Activated CD8-positive, alpha-beta memory T cell treated with anti-CD3 and anti-CD28 coated beads, Interleukin-2, amount 50 U/mL, for 48 hours (primary cell): ENCODE measurements at places on chromosomes 7 and 10.

DNA sequence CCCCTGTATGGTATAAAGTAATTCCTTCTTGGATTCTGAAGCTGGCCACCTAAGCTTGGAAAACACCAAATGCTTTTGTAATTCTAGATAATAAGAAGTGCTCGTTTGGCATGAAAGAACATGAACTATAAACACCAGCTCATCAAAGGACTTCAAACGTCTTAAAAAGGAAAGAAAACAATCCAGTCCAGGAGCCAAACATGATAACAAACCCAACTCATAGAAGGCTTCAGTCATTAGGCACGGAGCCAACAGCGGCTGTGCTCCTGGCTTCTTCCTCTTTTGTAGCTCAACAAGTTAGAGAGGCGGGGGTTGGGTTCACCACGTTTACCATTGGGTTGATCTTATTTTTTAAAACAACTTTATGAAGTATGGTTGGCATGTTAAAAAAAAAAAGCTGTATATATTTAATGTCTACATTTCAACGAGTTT lies 56.4 kb upstream of the ECHDC3 start:
- DNase-seq: no peak

DNA sequence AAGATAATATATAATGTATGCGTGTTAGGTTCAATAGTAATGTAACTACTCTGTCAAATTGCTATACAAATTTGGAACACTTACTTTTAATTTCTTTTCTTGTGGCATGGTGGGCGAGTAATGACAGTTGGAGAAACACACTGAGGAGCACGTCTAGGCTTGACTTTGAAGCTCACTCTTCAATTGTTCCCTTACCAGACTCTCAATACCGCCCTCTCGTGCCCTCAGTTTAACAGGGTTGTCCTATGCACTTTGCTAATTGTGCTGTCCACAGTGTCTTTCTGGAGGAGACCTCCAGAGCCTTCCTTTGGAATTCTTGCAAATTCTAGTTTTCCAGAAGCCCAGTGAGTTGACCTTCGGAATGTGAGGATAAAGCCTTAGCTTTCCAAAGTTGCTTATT lies 107.2 kb upstream of the RELN start:
- DNase-seq: no peak

DNA sequence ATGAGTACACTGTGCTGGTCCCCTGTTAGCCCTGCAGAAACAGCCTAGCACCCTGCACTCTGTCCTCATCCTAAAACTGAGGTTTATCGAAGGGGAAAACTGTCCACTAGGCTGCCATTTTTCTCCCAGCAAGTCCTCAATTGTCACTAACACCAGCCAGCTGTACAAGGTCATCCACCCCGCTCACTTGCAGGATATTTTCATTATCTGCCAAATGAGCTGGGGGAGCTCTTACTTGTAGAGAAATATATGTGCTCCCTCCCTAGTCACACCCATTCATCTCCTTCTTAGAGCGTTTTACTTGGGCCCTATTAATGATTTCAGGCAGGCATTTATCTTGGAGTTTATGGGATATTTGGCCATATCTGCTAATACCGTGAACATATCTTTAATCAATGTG lies 413.5 kb upstream of the NFE2L3 start:
- no peak for DNase-seq

- no peak for DNase-seq
Observed at GRCh38 chr10:95567903-95568630, 6.9 kb upstream of the SORBS1 start.

GRCh38 chr10:55160655-55161283 lies 359.7 kb upstream of the PCDH15 start:
- DNase-seq: no peak

GRCh38 chr7:50270531-50271018 lies 33.9 kb upstream of the IKZF1 start:
- no peak for DNase-seq

- no peak for DNase-seq
Observed at GRCh38 chr10:17980846-17981565, 29.3 kb downstream of the SLC39A12 start.

DNA sequence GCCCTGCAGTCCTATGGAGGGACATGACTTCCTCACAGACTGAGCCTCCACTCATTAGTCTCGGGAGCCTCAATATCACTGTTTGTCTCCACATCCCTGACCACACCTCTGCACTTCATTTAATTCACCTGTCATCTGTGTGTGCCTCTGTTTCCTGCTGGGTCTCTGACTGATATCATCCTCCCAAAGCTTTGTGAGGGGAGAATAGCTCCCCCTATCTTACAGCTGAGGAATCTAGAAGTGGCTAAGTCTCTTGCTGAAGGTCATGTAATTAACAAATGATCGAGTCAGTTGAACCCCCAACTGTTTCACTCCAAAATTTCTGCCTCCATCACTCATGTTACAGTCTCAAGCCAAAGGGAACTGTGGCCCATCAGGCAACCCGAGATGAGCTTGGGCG lies 5.5 kb upstream of the CPXM2 start:
- DNase-seq: no peak

DNA sequence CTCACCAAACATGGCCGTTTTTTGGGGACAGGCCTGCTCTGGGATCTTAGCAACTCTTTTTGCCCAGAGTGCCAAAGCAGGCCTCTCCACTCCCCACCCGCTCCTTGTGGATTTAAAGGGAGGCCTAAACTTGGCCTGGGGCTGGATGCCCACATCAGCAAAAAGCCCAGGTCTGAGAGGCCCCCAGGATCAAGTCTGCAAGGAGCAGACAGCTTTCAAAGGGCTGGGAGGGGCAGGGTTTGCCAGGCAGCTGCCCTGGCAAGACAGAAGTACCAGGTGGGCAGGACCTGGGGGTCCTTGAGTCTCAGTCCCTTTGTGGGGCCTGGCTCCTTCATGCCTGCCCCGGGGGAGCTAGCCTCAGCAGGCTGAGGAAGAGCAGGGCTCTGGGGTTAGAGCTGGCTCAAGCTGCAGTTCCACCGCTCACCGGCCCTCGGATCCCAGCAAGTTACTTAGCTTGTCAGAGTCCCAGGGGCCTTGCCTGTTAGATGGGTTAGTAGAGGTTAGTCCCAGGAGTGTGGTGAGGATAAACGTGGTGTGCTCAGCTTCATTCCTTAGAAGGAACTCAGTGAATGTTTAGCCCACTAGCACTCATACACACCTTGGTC lies 56.2 kb downstream of the ARHGAP22 start:
- peak; percentile 39 for DNase-seq

DNA sequence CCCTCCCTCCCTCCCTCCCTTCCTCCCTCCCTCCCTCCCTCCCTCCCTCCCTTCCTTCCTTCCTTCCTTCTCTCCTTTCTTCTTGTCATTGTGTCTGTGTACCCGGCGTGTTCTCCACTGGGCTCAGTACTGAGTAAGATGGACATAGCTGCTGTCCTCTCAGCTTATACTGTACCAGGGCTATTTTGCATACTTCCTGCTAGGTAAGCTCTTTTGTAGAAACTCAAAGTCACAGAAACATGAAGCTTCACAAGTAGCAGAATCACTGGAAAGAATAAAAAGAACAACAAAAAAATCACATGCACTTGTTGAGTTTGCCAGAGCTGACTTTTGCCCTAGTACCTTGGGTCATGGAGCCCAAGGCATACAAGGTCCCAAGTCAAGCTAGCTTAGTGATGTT lies 125.7 kb downstream of the PLPP4 start:
- DNase-seq: no peak

DNA sequence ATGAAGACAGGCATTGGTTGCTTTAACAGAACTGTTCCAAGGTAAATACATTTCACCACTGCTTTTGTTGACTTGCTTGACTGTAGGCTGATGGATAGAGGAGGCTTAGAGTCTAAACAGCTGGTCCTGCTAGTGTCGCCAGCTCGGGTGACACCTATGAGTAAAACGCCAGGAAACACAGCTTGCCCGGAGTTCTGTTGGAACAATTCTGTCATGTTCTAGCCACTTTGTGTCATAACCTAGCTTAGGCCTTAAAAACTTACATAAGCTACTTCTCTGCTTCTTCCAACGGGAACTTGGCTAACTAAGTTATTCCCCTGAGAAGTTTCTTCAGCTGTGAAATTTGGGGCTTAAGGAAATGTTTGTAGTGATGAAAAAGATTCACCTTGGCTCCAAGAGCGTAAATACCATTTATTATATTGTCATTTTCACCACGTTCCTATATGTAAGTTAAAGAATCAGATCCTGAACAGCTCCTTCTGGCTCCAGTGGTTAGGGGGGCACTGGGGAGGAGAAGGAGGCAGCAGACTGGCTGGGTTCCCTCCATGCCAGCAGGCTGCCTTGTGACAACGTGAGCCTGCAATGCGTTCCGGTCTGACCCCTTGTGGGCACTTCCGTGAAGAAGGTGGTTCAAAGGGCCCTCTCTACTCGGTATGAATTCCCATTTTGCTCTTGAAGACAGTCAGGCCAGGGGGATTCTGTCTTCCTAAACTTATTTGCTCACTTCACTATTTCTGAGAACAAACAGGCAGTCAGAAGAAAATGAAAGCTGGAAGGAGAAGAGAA lies 253.2 kb downstream of the BMPER start:
- DNase-seq: no peak

GRCh38 chr10:15035385-15036301 lies 8.1 kb upstream of the OLAH start:
- no peak for DNase-seq

GRCh38 chr7:49172639-49173038 lies 248.3 kb downstream of the CDC14C start:
- no peak for DNase-seq

- no peak for DNase-seq
Observed at GRCh38 chr7:80783678-80784327, 135.0 kb downstream of the SEMA3C start.

DNA sequence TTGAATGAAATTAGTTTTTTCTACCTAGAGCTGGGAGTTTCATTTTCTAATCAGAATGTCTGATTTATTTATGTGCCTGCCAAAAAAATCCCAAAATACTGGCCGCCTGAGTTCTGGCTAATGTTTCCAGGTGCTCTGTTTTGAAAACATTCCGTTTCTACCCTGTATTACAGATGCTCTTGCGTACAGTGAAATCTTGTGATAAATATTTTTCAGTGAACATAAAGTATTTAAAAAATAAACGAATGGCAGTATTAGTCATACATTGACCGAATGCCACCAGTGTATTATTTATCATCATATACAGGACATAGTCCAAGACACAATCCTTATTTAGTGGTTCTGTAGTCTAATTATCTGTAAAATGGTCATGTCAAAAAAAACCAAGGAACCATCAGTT lies 102.8 kb downstream of the KAT6B start:
- no peak for DNase-seq

DNA sequence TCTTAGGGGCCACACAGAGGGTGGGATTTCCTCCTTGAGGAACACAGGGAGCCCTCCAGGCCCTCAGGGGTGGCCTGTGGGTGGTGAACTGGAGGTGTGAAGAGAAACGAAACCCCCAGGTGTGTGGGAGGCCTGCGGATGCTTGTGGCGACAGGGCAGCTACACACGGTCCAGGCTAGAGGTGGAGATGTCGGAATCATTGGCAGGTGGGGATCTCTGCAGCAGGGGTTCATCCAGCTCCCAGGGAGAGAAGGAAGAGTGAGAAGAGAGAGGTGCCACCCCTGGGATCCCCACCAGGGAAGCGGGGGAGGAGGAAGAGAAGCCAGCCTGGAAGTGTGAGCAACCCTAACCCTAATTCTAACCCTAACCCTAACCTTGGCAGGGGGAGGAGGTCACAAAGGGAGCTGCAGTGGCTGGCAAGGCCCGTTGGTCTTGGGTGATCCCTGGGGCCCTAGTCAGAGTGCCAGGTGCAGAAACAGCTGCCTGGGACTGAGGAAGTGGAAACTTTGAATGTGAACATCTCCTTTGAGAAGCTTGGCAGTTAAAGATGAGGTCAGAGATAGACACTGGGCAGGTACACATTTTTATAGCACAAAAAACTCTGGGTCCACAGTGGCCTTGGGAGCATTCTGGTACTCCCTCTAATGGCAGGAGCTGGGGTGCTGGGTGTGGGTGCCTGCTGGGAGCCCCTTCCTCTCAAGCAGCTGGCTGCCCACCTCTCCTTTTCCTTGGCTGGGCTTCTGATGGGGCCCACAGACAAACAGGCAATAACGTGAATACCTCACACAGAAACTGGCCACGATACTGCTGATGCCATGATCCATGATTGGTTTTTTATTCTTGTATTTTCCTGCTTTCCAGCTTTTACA lies 6.8 kb upstream of the AEBP1 start:
- no peak for DNase-seq

DNA sequence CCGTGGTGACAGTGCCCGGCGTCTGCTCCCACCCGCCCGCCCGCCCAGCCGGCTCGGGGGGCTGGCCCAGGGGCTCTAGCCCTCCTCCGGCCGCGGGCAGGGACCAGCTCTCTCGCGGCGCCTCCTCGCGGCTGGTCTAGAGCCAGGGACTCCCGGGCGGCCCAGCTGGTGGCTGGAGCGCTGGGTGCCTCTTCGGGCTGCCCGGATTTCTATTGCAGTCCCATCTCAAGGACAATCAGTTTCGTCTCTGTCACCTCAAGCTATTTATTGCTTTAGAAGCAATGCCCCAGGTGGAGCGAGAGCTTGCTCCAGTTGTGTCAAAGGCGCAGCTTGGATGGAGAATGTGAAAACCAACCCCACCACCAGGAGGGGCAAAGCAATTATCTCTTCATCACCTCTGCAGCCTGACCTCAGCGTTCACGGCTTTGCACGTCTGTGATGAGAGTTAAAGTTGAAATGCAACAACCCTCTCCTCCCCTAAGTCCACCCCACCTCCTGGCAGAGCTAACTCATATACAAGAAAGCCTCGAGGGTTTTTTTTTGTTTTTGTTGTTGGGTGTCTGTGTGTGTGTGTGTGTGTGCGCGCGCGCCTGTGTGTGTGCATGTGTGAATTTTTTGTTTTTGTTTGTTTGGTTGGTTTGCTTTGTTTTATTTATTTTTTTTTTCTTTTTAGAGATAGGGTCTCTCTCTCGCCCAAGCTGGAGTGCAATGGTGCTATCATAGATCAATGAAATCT lies at the start of gene ITGA8:
Gene ITGA8 (minus strand): TSS at position 24 of the 736 bp plus-strand sequence. CDS start 151 bp downstream, outside the sequence.
- DNase-seq: no peak

DNA sequence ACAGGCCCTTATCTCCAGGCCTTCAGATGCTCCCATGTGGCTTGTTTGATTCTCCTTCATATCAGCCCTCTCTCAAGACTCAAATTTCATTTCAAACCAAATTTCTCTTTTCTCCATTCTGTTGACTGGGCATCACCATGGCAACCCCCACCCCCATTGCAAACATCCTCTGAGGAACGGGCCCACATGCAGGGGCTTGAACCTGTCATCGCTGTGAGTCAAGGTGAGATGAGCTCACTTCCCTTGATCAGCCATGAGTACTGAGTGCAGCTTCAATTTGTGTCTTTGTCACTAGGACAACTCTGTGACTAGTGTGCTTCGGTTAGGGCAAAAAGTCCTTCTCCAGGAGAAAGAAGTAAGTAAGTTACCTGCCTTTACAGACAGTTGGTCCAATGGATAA lies 41.9 kb downstream of the CALML3 start:
- DNase-seq: no peak

DNA sequence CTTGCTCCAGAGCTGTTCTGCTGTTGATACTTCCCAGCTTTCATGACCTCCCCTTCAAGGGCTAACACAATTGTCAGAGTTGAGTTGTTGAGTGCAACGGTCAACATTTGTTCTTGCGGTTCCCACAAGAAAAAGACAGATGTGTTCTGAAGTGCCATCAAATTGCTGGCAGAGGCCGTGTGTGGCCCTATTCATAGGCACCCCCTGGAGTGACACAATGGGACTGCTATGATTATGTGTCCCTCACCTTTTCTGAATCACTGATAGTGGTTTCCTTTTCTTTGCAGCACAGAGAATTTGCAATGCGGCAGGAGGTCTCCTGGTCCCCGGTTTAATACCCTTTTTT lies 5.8 kb upstream of the IGFBP1 start:
- DNase-seq: no peak

- no peak for DNase-seq
Observed at GRCh38 chr10:55220975-55221374, 419.9 kb upstream of the PCDH15 start.

- DNase-seq: no peak
Observed at GRCh38 chr7:40595129-40595528, 460.3 kb downstream of the SUGCT start.
